Activated T-cell treated with anti-CD3 and anti-CD28 coated beads, Interleukin-2, amount 50 U/mL, for 1 hour (primary cell): ENCODE measurements at places on chromosomes 12 and 14.

GRCh38 chr14:83566567-83566966, 1963.4 kb upstream of the FLRT2 start:
- DNase-seq, result no peak

DNA sequence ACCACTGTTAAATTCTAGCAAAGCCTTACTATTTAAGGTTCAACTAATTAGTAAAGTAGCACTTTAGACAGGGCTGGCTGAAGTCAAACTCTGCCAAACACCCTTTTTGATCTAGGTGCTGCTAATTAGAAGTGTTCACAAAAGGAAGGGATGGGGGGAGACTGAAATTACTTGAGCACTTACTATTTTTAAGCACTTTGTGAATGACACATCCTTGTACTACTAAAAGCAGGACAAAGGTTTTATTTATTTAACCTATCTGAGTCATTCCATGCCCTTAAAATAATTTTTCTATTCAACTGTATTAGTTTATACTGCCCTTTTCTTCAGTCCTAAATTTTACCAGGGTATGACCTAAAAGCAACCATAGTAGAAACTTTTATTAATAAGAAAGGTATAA, 20.1 kb downstream of the MBIP start:
- no peak for DNase-seq

GRCh38 chr14:31578792-31579501, 17.7 kb downstream of the NUBPL start:
- no peak for DNase-seq

GRCh38 chr14:39267608-39268005, 33.9 kb downstream of the MIA2 start:
- no peak for DNase-seq

GRCh38 chr12:52647601-52648000, 4.4 kb downstream of the KRT2 start:
- DNase-seq, result no peak
